NCI-H69 (cell line): ENCODE measurements at places on chromosomes 6 and 20.

GRCh38 chr20:52204136-52204535, 12.6 kb upstream of the ZFP64 start:
- DNase-seq = no peak

GRCh38 chr6:40997234-40997957, 41.6 kb downstream of the UNC5CL start:
- peak; percentile 79 for DNase-seq

DNA sequence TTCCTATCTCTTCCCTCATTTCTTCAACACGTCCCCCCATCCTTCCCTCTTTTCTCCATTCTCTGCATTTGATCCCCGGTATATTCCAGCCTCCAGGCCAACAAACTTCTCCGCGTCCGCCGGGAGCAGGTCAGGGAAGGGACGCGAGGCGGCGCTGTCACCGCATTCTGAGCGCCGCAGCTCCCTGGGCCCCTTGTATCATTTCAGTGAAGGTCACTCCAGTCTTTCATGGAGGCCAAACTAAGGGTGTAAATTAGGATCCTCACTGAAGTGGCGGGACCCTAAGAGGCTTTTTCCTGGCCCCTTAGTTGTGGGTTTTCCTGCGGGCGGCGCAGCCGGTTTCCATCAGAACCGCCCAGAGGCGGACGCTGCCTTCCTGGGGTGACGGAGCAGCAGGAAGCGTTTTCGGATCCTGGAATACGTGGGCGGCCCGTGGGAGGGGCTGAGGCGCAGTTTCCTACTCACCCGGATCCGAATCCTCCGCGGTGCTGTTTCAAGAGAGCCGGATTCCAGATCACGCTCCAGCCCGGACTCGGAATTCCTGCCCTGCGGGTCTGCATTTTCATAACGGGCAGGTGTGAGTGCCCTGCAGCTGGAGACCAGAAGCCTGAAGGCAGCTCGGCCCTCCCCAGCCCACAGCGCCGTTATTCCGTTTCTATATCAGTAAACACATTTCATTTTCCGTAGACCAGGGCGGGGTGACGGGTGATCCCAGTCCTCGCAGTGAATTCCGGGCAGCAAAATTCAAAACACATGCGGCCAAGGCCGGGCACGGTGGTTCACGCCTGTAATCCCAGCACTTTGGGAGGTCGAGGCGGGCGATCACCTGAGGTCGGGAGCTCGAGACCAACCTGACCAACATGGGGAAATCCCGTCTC, 3.6 kb upstream of the MICA start:
- DNase-seq = peak; percentile 42

DNA sequence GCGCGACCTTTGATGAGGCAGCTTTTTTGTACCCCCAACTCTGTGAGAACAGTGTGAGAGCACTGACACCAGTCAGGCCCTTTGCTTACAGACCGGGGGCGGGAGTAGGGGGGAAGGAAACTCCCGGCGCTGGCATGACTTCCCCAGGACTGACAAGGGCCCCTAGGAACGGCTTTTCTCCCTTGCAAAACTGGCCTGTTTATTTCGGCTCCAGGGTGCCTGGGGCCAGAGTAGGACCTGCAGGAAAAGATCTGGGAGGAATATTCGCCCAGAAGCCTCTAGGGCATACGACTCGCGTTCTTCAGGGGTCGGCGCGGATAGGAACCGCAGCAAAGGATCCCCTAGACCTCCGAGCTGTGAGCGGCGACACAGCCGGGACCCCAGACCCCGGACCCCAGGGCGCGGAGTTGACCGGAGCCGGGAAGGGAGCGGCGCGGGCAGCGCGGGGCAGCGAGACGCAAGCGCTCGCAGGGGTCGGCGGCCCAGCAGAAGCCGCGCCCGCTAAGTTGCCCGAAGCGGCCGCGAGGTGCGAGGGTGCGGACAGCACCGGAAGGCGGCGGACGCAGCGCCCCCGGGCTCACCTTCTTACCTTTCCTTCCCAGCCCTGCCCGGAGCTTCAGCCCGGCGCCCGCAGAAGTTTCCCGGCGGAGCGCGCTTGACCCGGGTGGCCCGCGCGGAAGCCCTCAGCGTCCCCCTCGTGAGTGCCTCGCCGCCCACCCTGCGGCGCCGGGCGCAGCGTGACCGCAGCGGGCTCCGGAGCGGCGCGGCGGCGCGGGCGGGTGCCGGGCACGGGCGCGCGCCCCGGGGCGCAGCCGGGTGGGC, at the start of gene POPDC3:
TSS of gene POPDC3 (minus strand) at position 771 of the 822 bp plus-strand sequence. CDS start 18,105 bp downstream, outside the sequence.
- peak; percentile 86 for DNase-seq

- DNase-seq = no peak
Observed at GRCh38 chr6:139519571-139520031, 145.2 kb upstream of the CITED2 start.

DNA sequence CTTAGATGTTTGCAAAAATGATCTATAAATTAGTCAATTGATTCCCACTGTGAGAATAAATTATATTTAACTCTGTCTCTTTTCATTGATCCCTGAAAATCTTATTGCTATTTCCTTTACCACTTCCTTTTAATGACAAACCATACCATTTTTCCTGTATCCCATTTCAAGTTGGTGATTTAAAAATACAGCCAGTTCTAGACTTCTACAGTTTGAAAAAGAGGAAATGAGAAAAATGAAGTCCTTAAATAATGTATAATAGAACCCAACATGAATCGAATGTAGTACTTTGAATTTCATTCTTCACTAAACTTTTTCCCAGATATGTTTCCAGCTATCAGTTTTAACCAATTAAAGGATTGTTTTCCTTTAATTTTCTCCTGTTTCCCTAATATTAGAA, 29.5 kb upstream of the SDHAF4 start:
- DNase-seq = no peak

DNA sequence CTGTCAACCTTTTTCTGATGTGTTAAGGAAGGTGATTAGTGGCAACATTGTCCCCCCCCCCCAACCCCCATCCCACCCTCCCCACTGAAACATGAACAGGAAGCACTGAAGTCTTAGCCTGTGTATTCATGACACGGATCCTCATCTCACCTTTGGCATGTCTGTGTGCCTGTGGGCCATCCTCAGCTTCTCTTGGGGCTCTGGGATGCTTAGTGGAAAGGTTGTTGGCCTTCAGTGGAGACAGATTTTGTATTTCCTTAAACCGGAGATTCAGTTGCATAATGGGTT, 93.6 kb downstream of the RREB1 start:
- DNase-seq = no peak

- DNase-seq = no peak
Observed at GRCh38 chr20:39458452-39458851, 496.3 kb downstream of the DHX35 start.

- DNase-seq = no peak
Observed at GRCh38 chr6:54193560-54193959, 82.3 kb downstream of the MLIP start.

DNA sequence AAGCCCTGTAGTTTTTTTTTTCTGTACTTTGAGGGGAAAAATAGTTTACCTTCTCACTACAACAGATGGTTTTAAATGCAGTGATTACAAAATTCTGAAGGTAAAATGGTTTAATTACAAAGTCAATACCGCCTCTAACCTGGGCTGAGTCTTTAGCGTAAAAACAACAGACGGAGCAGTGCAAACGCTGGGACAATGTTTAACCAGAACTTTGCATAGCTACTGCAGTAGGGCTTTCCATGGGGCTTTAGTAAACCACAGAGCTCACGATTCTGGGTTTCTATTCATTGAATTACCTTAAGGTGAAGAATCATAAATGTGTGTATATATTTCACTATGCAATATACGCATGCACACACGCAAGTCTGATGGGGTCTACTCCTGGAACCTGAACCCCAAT, 77.9 kb downstream of the RFX6 start:
- peak; percentile 78 for DNase-seq

DNA sequence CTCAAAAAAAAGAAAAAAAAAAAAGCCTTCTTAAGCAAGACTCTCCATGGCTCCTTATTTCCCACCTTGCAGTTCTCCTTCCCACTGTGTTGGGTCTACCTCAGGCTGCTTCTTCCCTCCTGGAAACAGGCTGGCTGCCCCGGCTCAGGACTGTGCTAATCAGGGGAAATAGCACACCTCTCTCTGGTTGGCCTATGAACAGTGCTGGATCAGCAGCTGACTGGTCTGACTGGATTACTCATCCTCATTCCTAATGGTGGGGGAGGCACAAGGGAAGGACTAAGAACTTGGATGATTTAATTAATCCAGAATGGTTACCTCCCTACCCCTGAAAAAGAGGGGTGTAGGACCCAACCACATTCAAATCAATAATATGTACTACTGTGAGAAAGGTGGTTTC, 3.9 kb upstream of the SRSF3 start:
- DNase-seq = no peak

DNA sequence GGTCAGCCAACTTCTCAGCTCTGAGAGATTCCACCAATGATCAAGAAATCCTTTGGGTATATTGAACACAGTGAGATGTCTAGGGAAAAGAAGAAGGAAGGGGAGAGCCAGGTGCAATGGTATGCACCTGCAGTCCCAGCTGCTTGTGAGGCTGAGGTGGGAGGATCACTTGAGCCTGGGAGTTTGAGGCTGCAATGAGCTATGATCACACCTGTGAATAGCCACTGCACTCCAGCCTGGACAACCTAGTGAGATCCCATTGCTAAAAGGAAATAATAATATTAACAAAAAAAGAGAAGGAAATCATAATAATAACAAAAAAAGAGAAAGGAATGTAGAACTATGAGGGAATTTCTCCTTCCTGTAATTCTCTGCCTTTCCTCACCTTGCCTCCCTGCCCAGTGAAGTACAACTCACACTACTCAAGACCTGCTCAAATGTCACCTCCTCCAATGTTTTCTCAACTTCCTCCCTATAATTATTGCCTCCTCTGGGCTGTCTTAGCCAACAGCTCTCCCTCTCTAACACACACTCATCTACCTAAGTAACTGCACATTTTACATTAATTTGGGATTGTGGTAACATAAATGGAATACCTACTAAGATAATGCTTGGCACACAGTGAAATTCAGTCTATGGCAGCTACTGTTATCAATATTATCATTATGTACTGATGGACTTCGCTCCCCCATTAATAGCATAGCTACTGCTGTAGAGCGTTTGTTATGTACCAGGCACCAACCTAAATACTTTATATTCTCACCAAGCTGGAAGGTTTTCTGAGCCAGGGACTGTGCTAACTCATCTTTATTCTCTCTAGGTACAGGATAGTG, 103.6 kb downstream of the KIF13A start:
- DNase-seq = no peak

DNA sequence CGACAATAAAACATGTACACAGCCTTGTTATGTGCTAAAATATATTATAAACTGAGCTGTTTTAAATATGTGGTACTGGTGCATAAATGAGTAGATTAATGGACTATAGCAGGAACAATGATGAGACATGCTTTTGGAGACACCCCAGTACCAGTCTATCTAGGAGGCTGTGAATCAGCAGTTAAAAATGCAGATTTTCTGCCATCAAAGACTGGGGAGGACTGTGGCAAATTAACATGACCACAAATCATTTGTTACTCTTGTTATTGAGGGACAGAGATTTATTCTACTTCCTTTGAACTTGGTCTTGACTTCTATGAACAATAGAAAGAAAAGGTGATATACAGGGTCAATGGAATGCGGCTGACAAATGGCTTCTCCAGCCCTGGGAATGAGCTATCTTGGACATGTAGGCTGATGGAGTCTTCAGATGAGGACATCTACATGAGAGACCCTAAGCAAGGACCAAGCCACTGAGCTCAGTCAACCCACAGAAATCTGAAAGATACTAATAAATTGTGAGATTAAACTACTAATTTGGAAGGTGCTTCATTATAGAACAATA, 551.7 kb upstream of the GJE1 start:
- no peak for DNase-seq

- no peak for DNase-seq
Observed at GRCh38 chr6:63305277-63305676, 14.5 kb downstream of the LGSN start.

DNA sequence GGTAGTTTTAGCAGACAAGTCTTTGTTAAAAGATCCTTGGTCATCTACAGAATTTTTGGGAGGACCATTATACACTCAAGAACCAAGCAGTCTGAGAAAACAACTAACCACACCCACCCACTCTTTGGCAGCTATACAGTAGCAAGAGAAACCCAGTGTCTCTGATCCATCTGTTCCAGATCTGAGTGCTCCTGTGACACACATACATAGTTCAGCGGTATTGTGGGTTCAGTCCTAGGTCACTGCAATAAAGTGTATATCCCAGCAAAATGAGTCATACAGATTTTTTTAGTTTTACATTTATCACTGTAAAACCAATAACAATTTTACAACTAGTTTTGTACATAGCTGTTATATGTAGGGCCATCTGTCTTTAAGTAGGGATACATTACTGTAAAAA, 47.4 kb upstream of the PAK5 start:
- DNase-seq = no peak

- DNase-seq = peak; percentile 75
Observed at GRCh38 chr6:73308712-73309534, 45.2 kb downstream of the DPPA5 start.

- DNase-seq = no peak
Observed at GRCh38 chr6:101001012-101001411, 119.9 kb upstream of the ASCC3 start.

GRCh38 chr20:49749625-49750024, 35.9 kb upstream of the B4GALT5 start:
- no peak for DNase-seq

GRCh38 chr6:80566361-80566760, 459.9 kb downstream of the BCKDHB start:
- peak; percentile 15 for DNase-seq

- DNase-seq = no peak
Observed at GRCh38 chr20:31547720-31548298, 33.6 kb downstream of the HM13 start.

- no peak for DNase-seq
Observed at GRCh38 chr6:42507901-42508300, 55.9 kb upstream of the UBR2 start.

- DNase-seq = peak; percentile 76
Observed at GRCh38 chr6:169830876-169831275, 79.5 kb downstream of the ERMARD start.

DNA sequence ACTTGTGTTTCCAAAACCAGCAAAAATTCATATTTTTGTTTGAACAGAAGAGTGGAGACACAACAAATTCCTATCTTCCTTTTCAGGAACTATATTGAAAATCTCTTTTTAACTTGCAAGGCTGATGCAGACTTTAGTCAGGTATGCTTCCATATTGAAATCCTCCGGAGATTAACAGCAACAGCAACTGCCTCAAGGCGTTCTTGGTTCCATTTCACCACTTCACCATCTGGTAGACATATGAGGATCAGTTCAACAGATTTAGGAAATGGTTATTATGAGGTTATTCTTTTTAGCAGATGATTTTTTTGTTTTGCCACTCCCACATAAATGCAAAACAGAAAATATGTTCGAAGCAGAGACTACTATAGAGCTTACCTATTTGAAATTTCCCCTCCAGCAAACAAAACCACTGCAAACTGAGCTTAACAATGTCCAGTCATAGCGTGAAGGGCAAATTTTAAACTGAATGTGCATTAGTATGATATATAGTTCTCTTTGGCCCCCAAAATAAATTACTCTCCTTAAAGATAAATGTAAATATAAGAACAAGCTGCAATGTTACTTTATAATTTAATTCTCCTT, 520.5 kb upstream of the ADGRB3 start:
- DNase-seq = no peak

- peak; percentile 94 for DNase-seq
Observed at GRCh38 chr6:3500262-3501014, 43.6 kb upstream of the SLC22A23 start.
